ENCODE measurements at places on chromosomes 2 and 18.

DNA sequence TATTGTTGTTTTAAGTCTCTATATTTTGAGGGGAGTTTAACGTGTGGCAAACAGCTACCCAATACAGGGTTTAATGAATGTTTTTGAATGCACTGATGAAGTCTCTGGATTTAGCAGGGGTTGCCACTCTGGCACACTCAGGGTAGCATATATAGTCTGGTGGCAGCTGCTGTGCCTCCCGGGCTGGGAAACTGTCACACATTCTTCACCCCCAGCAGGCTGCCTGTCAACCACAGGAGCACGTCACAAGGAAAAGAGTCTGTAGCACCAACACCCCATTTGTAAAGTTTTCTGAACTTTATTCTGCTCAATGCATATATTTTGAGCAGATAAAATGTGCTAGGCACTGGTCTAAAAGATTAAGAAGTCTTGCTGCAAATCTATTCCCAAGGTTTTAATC, 39.3 kb downstream of the NGEF start:
- DNase-seq: no peak

DNA sequence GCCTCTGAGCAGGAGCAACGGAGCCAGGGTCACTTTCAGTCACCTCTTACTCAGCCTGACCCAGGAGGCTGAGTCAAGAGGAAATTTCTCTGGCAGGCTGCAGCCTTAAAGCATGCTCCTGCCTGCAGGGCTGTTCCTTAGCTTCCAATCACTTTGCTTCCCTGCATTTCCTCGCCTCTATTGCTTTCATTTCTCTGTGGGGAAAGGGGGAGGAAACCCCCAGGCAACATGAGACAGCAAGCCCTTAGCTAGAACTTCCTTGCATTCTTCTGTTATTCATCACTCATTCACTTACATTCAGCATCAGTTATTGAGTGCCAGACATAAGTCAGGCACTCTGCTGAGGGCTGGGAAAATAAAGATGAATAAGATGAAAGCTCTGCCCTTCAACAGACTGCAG, 13.0 kb downstream of the XDH start:
- DNase-seq: no peak

- DNase-seq: no peak
Observed at GRCh38 chr18:3248062-3248657, 559 bp downstream of the MYL12A start.

DNA sequence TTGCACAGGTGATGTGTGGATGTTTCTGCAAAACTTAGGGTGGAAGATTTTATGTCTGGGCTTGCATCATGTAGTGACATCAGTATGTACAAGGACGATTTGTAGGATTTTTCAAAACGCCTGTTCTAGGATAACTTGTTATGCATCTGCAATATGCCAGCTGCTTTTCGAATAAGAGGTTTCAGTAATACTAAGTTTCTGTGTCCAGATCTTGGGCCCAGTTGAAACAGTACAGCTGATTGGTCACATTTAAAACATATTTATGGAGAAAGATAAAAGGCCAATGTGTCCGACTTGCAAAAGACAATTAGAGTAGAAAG, 1.2 kb downstream of the PTPN4 start:
- no peak for DNase-seq

DNA sequence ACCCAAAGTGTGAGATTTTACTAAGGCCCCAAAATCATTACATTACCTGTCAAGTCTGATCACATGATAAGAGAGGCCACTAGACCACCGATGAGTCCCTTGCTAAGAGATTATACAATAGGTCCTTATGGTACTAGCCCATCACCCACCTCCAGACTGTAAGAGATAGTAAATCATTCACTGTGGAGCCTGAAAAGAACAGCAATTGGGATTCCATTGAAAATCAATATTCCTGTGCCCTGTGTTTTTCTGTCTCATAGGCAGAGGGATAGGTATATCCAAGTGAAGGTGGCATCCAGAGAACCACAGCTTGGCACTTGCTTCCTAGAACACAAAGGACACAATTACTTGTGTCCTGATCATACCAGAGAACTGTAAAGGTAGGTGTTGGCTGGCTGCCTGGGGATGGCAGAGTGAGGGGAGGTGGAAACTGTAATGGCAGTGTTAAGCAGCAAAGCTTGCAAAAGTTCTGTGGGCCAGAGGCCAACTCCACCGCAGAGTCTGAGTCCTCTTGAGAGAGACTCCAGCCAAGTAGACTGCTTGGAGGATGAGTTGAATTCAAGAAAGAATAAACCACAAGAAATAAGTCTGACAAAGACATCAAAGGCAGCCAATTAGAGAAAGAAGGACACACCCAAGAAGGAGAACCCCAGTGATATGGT, 102.0 kb upstream of the PIEZO2 start:
- DNase-seq: no peak

GRCh38 chr2:137983581-137983980, 19.3 kb downstream of the HNMT start:
- DNase-seq: no peak

- DNase-seq: peak; percentile 49
Observed at GRCh38 chr18:62183578-62184195, 3.2 kb downstream of the PIGN start.

GRCh38 chr2:239790313-239790712, 234.8 kb downstream of the NDUFA10 start:
- DNase-seq: no peak

- DNase-seq: no peak
Observed at GRCh38 chr2:56770490-56770889, 586.7 kb downstream of the CCDC85A start.

DNA sequence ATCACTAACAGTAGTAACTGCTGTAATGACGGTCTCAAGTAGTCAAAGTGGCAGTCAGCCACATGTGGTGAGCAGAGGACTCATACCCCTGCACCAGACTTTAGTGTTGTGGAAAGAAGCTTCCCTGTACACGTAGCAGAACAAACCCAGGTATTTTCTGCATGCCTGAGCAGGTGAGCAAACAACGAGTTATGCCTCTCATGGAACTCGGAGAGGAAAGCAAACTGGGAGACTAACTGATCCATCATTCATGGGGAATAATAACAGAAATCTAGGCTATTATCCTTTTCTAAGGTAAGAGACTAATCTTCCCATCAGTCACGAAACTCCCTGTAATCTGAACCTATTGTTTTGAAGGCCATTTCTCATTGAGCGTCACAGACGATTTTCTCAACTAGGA, 1495.2 kb upstream of the NXPH2 start:
- DNase-seq: no peak

DNA sequence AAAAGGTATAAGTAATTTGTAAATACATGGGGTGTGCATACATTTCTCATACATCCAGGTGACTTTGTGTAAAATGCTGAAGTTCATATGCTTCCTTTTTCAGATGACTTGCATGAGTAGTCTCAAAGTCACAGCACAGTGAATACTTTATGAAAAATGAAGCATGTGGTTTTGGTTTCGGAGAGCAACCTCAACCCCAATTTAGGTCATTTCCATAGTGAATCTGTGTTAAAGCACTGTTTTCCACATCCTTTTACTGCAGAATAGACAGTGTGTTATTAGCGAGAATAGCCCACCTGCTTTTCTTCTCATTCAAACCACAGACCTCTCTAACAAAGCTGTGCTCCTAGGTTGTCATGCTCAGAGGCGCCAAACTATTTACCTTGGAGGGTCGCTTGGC, 204.4 kb upstream of the RASGRP3 start:
- no peak for DNase-seq

- DNase-seq: no peak
Observed at GRCh38 chr2:191255756-191256312, 10.6 kb downstream of the MYO1B start.

GRCh38 chr2:694906-695510, 17.8 kb upstream of the TMEM18 start:
- no peak for DNase-seq

GRCh38 chr18:35189510-35189909, 51.3 kb upstream of the ZNF397 start:
- no peak for DNase-seq

- DNase-seq: no peak
Observed at GRCh38 chr2:42114091-42114490, 55.1 kb upstream of the EML4 start.

- DNase-seq: no peak
Observed at GRCh38 chr18:48303883-48304282, 105.3 kb downstream of the ZBTB7C start.

GRCh38 chr2:60118061-60118460, 435.4 kb downstream of the BCL11A start:
- no peak for DNase-seq

DNA sequence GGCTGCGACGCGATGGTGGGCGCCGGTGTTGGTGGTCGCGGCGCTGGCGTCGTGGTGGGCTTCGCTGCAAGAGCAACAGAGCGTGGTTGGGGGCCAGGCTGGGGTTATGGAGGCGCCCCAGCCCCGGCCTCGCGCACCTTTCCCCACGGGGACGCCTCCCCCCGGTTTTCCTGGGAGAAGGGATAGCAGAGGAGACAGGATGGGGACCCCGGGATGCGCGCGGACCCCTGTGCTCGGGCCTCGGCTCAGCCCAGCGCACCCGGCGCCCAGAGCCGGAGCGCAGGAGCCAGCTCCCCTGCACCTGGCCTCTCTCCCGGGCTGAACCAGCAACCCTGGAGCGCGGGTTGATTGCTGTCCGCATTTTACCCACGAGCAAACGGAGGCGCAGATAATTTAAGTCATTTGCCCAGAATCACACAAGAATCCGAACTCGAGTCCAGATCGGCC, 1.0 kb downstream of the CD8A start:
- DNase-seq: no peak

DNA sequence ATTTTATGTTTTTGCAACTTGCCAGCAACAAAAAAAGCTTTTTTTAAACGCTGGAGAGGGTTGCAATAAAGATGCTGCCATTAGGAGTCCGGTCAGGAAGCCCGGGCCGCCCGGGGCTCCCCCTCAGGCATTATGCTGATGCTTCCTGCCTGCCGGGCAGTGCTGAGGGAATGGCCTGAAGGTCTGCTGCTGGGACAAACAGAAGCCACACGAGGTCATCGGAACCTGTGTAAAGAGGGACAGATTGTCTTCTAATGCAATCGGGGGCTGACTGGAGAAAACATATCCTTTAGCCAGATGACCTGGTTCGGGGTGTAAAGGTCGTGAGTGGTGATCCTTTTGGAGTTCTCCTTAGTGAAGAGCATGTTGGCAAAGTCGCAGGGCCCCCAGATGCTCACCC, 2.3 kb downstream of the IMPA2 start:
- no peak for DNase-seq

DNA sequence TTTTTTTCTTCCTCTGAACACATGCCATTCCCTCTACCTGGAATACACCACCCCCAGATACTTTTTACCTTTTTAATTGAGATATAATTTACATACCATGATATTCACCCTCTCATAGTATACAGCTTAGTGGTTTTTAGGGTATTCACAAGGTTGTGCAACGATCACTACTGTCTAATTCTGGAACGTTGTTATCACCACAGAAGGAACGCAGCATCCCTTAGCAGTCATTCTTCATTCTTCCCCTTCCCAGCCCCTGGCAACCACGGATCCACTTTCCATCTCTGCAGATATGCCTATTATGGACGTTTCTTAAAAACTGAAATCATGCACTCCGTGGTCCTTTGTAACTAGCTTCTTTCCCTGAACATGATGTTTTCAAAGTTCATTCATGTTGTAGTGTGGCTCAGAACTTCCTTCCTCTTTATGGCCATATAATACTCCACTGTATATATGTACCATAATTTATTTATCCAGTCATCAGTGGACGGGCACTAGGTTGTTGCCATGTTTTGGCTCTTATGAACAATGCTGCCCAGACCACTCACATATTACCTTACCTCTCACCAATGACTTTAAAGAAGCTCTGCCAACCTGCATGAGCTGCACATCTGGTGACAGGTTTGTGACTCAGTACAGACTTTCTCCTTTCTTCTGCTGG, 168.9 kb downstream of the CTIF start:
- no peak for DNase-seq

- DNase-seq: peak; percentile 22
Observed at GRCh38 chr2:38163006-38163405, 87.1 kb upstream of the CYP1B1 start.

DNA sequence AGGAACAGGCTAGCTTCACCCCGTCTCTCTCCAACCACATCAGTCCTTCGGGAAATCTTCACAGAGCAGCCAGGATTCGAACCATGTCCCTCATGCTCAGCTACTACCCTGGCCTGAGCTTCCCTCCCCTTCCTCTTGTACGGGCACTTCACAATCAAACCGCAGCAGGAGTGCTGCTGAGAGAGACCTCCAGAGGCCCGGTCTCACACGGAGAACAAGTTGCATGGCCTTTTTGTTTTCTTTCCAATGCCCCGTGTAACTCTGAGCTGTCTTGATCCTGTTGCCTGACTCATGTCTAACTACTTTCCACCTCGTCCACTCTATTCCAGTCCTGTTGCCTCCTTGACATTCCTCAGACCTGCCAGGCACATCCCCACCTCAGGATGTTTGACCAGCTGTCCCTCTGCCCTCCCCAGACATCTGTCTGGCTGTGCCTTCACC, 25.4 kb downstream of the FBLN7 start:
- no peak for DNase-seq

- DNase-seq: no peak
Observed at GRCh38 chr2:28359222-28360057, 33.2 kb upstream of the FOSL2 start.
